ENCODE measurements at places on chromosomes 6 and 20.

- DNase-seq, result peak; percentile 71
These were observed 27.3 kb downstream of the CDK5RAP1 start for GRCh38 chr20:33373735-33374605.

DNA sequence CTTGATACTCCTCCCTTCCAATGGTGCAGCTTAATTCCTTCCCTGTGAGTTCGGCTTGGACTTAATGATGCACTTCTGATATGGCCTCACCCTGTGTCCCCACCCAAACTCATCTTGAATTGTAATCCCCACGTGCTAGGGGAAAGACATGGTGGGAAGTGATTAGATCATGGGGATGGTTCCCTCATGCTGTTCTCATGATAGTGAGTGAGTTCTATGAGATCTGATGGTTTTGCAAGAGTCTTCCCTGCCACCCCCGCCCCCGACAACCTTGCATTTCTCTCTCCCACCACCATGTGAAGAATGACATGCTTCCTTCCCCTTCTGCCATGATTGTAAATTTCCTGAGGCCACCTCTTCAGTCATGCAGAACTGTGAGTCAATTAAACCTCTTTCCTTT, 50.3 kb upstream of the HLA-G start:
- DNase-seq, result no peak

GRCh38 chr6:145929037-145929633, 35.0 kb downstream of the SHPRH start:
- DNase-seq, result peak; percentile 54

GRCh38 chr6:42090819-42091717, 40.7 kb downstream of the TAF8 start:
- DNase-seq, result no peak

- DNase-seq, result peak; percentile 87
These were observed 230.6 kb upstream of the SUPT3H start for GRCh38 chr6:45608252-45608913.

GRCh38 chr6:19896693-19897010, 59.5 kb downstream of the ID4 start:
- no peak for DNase-seq

- peak; percentile 53 for DNase-seq
These were observed 93.7 kb downstream of the PROKR2 start for GRCh38 chr20:5222919-5223634.

GRCh38 chr6:45634231-45634630, 256.5 kb upstream of the SUPT3H start:
- DNase-seq, result no peak

- DNase-seq, result no peak
These were observed 36.5 kb upstream of the IRAK1BP1 start for GRCh38 chr6:78830805-78831204.

- no peak for DNase-seq
These were observed 5.9 kb downstream of the CD2AP start for GRCh38 chr6:47483516-47483852.

GRCh38 chr20:4127344-4127743, 112.0 kb upstream of the RNF24 start:
- no peak for DNase-seq

Data from amniotic epithelial cell (primary cell).